ENCODE measurements at places on chromosomes 7 and 10.

- no peak for DNase-seq
These were observed 26.9 kb upstream of the SLC29A4 start for GRCh38 chr7:5255832-5256231.

GRCh38 chr7:106864298-106865081 lies 592 bp upstream of the PIK3CG start:
- DNase-seq, result peak; percentile 45

- DNase-seq, result no peak
These were observed 1.2 kb downstream of the NT5C3A start for GRCh38 chr7:33061282-33061937.

- peak; percentile 90 for DNase-seq
These were observed 85.4 kb downstream of the AKR1D1 start for GRCh38 chr7:138161600-138162081.

GRCh38 chr10:16968416-16969041 lies 151.3 kb upstream of the RSU1 start:
- DNase-seq, result no peak

GRCh38 chr7:47518827-47519226 lies 63.1 kb downstream of the TNS3 start:
- DNase-seq, result no peak

GRCh38 chr7:47669178-47669891 lies 87.4 kb upstream of the TNS3 start:
- DNase-seq, result peak; percentile 82
